ENCODE measurements at places on chromosomes 2 and 18. TPM values are rescaled to one million over a fixed set of nuclear protein-coding genes. Genes with fewer than 3 reads are reported as not detected.

DNA sequence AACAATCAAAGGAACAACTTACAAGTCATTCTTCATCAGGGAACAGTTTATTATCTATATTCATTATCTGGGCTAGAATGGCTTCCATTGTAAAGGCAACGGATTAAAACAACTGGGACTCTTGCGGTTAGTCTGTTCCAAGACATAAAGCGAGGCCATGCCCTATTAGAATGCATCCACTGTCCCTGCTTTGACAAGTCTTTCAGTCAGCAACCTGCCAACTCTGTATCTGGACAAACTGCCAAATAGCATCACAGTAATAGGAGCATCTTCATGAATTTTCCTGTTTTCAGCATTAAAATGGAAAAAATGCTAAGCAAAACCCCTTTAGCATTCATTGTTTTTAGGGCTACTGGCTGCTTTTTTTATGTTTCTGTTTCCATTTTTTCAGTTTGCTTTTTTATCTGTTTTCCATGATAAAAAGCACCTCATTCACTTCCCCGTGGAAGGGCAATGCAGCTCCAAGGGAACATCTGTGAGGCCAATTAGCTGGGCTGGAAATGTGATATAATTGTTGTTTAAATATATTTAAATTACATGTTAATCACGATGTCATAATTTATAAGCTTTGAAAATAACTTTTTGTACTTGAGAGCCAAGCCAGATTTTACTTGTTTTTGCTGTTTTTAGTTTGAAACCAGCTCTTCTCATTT is 834.3 kb downstream of the CPS1 start:
- DNase-seq = peak; percentile 69

The LYG2 gene
- 0.33 TPM for polyA plus RNA-seq

The UPP2 gene
- polyA plus RNA-seq = 1.5 TPM

GRCh38 chr18:7822435-7823331 is 255.6 kb downstream of the PTPRM start:
- no peak for DNase-seq

GRCh38 chr2:127408004-127408806 is 10.0 kb upstream of the PROC start:
- peak; percentile 68 for DNase-seq

The ZNF804A gene
- 10.9 TPM for polyA plus RNA-seq

- no peak for DNase-seq
Measured at GRCh38 chr2:220811952-220812570, 760.0 kb downstream of the EPHA4 start.

DNA sequence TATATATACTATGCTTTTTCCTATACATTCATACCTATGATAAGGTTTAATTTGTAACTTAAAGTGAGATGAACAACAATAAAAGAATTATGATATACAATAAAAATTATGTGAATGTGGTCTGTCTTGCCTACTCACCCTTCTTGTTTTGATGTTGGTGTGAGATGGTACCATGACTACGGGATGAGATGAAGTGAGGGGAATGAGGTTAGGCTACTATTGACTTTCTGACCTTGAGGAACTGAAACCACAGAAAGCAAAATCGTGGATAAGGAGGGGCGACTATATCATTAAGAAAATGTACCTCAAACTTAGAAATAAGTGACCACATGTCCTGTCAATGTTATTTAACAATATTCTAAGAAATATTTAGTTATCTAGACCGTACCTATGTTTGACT is 103.9 kb upstream of the PPP1CB start:
- no peak for DNase-seq

- DNase-seq = no peak
Measured at GRCh38 chr2:11688222-11689069, 18.5 kb upstream of the NTSR2 start.

DNA sequence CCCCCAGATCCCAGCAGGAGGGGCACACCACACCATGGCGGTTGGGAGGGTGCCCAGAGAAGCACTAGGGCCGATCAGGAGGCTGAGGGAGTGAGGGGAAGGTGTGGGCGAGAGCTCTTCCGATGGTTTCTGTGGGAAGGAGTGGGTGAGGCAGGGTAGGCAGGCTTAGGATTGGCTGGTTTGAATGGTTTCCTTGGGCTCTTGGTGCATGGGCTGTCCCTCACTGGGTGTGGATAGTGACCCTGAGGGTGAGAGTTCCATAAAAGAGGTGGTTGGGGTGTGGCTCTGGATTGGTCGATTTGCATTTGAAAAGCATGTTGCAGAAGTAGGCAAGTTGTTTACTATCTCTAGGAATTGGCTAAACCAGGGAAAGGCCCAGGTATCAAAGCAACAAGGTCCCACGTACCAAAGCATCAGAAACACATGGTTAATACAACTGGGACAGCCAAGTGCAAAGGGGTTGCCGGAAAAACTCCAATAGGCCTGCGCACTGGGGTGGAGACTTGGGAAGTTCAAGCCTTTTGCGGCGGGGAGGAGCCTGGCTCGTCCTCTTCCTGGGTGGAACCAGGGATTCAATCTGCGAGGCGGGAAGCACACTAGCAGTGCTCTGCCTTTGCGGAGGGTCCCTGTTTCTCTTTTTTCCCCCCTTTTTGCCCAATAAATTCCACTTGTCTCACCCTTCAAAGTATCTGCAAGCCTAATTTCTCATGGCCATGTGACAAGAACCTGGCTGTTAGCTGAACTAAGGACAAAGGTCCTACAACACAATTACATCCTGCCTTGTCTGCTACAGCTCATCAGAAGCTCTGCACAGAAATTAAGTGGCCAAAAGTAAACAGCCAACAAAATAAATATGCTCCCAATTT is 43.2 kb downstream of the IL1R2 start:
- DNase-seq = no peak

- DNase-seq = no peak
Measured at GRCh38 chr18:78743078-78743477, 236.5 kb upstream of the SALL3 start.

DNA sequence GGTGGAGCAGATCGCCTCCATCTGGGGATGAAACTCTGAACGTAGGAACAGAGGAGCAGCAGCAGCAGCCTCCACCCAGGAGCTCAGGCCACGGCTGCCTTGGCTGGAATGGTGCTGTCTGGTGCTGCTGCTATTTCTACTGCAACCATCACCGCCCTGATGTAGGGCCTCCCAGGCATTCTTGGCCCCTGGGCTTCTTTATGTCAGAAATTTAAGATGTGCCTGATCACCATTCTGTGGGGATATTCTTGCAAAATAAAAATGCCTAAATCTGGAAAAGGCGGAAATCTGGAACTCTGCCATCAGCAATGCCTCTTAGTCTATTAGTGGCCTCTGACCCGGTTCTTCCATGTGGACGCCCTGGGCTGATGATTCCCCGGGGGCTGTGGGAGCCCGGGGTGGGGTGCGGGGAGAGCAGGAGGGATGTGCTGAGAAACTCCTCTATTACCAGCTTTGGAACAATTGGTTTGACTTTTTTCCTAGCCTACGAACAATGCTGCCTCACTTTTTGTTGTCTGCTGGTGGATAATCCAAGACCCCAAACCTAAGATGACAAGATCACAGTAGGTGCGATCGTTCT is 47.2 kb downstream of the FAM124B start:
- no peak for DNase-seq

DNA sequence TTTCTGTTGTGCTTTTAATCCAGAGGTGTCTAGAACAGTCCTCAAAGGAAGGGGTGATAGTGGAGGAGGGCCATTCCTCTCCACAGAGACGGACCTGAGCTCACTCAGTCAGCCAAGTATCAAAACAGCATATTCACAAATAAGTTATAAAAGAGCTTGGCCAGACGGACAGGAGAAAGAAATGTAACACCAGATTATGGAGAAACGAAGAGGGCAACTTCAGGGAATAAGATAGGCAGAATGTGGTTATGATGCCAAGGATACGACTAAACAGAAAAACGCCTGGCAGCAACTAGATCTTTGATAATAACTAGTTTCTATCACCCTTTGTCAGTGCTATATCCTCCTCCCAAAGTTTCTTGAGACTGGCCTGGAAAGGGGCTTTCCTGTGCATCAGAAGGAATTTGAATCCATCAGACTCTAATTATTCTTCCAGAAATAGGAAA is 42.5 kb downstream of the MAP4K3 start:
- DNase-seq = no peak

GRCh38 chr2:236705295-236706105 is 135.9 kb downstream of the ACKR3 start:
- DNase-seq = no peak

DNA sequence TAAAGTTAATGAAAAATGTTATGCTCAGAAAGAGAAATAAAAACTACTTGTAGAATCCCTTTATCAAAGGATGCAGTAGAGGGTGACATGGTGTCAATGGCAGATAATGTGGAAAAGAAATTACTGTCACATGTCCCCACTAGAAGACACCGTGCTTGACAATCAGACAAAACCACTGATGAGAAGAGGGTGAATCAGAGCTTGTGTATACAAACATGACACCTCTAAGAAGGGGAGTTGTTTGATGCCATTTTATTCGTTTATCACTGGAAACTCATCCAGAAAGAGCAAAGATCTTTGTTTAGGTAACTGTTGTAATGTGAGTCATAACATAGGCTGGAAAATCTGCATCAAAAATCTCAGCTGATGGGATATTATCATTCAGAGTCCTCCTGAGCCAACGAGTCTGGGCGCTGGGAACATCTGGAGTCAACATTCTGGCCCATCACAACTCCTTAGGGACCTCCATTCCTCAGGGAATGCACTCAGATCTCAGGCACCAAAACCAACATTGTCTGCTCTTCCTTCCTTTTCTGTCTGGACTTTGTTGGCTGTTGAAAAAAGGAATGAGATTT is 49.5 kb upstream of the RAB12 start:
- no peak for DNase-seq

- no peak for DNase-seq
Measured at GRCh38 chr2:238853218-238853617, 5.3 kb downstream of the TWIST2 start.

DNA sequence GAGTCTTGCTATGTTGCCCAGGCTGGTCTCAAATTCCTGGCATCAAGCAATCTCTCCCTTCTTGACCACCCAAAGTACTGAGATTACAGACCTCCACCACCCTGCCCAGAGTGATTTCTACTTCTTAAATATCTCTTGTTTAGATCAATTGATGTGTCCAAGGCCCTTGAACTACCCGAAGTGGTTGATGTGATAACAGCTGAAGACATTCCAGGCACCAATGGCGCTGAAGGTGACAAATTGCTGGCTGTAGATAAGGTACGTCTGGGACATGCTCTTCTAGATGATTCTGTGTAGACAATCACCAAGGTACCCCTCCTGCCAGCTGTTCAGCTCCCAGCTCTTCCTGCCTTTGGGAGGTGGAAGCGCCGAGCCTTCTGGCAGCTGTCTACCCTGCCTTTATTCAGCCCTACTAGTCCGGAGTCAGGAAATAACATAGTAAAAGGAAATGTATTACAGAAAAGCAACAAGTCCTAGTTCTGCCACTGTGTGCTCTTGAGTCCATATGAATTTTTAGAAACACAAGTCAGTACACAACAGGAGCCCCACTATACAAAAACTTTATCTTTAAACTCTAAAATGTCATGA is 61.3 kb upstream of the BZW1 start:
- no peak for DNase-seq

The CDKL4 gene
- polyA plus RNA-seq = 1.3 TPM

The COL4A4 gene
- polyA plus RNA-seq = 1.4 TPM

DNA sequence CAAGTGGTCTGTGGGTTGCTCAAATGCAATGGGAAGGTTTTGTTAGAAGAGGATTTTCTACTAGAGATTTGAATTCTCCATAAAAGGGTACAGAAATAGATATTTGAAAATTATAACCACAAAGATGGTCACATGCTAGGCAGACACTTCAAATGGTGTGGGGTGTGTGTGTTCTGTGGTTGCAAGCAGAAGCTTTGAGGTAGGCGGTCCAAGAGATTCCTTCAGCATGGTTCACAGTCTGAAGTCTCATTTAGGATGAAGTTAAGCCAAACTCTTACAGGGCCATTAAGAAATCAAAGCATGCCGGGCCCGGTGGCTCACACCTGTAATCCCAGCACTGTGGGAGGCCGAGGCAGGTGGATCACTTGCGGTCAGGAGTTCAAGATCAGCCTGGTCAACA is 38.3 kb upstream of the RMDN2 start:
- no peak for DNase-seq

The KATNAL2 gene
- polyA plus RNA-seq = 8.8 TPM

DNA sequence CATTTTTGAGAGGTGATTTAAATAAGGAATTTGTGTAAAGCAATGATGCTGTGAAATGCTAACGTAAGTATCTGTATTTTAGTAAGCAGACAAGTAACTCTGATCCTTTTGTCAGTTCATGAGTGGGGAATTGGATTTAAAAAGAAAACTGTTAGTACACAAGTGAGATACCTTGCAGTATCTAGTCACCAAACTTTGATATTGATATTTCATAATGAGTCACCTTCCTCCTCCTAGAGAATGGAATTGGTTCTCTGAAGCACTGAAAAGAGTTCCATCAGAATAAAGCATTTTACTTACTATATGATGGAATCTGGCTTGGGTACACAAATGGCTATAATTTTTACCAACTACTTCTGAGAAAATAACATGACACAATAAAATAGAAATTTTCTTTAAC is 232.2 kb downstream of the ZNF804A start:
- no peak for DNase-seq

The GDF7 gene
- 0.74 TPM for polyA plus RNA-seq

DNA sequence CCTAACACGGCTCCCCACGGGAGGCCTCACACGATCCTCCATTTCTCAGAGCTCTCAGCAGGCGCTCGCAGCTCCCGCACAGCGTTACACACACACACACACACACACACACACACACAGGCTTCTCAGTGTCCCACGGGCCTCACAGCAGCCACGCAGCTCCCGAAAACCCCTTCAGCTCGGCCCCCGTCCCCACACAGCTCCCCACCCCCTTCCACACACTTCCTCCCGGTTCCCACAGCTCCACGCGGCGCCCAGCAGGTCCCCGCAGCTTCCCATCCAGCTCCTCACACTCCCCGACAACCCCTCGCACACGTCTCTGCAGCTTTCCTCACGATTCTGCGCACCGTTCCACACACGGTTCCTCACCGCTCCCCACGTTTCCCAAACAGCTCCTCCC is 41.6 kb downstream of the KIF1A start:
- no peak for DNase-seq

DNA sequence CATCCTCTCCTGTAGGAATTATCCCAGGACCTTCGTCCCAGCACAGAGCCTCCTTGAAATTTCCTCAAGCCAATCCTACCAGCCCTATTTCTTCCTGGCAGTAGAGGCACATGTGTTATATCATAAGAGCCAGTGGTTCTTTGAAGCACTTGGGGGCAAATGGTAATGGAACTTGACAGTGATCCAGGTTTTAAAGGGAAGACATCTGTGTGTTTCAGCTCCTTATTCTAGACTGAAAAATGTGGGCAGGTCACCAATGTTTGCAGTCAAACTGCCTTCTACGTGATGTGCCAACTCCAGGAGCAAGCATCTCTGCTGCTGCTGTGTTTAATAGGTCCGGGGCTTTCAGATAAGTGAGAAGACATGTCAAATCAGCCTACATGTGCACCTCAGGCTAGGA is 157.1 kb downstream of the GALNT14 start:
- DNase-seq = no peak

- no peak for DNase-seq
Measured at GRCh38 chr2:224999321-224999720, 42.9 kb downstream of the DOCK10 start.
